ENCODE measurements at places on chromosomes 7 and 10.
A peak's percentile ranks its signal among the peaks of the same experiment; 100 is the strongest.

GRCh38 chr10:44116474-44116873, 268.4 kb downstream of the CXCL12 start:
- no peak for DNase-seq

DNA sequence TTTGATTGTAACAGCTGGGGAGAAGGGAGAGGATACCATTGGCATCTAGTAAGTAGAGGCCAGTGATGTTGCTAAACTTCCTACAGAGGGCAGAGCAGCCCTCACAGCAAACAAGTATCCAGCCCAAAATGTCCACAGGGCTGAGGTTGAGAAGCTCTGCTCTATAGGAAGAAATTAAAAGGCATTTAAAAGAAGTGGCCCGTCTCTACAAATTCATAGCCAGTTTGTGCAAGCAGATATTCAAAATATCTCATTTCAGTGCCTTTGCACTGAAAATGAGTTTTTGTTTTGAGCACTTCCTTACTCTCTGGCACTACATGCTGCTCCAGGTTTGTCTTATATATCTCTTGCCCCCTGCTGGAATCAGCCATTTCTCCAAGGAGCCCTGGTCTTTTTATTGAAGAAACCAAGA, 330.0 kb downstream of the BBS9 start:
- no peak for DNase-seq

DNA sequence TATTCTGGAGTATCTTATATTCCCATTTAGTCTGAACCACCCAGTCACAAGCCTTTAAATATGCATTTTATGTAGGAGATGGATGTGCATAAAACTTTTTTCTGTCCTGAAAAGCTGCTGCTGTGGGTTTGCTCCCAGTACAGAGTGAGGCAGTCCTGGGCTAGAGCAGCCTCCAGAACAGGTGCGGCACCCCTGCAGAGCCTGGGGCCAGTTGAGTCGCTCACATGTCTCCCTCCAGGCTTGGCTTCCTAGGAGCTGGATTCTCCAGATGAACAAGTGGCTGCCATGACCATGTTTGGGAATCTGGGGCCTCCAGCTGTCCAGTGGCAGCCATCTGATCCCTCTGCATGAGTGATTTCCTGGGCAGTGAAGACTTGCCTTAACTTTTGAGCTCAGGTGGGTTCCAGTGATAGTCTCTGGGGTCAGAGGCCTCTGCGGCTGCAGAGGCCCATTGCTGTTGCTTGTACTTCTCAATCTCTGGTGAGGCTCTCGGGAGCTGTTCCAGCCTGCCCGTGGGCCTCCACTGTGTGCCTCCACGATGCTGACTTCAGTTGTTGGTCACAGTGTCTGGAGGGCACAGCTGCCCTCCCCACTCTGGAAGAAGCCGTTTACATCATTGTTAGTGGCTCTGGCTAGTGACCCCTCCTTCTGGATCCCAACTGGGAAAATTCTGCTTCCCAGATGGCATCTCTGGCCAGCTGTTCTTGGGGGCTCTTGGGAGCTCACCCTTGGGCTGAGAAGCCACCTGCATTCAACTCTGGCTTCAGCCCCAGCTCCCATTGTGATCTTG, 120.4 kb downstream of the EMX2 start:
- DNase-seq, result no peak

DNA sequence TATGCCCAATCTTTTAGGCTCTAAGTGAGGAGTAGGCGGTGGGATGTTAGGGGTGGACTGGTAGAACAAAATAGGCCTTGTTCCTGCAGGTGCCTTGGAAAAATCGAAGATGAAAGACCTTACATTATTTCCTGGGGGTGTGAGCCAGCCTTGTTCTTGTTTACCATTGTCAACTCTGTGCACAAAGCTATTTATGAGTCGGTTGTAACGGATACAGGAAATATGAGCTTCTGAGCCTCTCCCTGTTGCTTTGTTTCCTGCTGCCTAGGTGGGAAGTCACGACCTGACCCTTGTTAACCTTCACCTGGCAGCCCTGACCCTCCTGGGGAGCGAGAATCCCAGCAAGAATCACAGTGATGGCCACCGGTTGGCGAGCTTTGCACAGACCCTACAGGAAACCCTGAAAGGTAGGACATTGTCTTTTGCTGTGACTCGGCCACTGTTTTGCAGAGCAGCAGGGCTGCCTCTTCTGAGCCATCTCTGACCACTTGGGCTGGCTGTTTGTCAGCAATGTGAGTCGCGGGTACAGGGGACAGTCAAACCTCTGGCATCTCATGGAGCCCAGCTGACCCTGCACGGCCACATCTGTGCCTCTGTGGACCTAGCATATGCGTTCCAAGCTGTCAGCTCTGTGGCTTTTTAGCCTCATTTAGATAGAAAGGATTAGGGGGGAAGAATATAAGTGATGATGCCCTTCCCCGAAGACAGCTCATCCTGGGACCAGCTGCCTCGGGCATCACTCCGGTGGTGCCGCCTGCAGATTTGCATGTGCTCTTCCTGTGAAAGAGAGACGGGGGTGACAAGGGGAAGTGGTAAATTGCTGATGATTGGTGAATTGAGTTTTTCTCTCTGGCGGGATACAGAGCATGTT, 102.1 kb upstream of the ANLN start:
- peak; percentile 23 for DNase-seq

GRCh38 chr10:46106410-46107255, 60.6 kb upstream of the MSMB start:
- peak; percentile 47 for DNase-seq

GRCh38 chr7:47329320-47329926, 252.5 kb downstream of the TNS3 start:
- DNase-seq, result no peak

DNA sequence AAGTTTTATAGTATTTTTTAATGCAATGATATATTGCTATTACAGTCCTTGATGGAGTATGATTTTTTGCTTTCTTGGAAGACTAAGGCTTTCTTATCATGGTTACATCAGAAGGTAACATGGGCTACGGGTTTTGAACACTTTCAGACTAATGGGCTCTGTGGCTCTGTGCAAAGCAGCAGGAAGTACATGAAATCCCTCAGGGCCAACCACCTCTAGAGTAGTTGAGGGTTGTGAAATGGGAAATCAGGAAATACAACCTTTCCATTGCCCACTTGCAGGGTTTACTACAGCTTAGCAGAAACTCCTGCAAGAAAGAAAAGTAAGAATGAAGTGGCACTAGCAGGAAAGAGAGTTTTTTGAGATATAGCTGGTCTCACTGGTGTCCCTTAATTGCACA, 853.5 kb downstream of the KCNMA1 start:
- DNase-seq, result no peak

DNA sequence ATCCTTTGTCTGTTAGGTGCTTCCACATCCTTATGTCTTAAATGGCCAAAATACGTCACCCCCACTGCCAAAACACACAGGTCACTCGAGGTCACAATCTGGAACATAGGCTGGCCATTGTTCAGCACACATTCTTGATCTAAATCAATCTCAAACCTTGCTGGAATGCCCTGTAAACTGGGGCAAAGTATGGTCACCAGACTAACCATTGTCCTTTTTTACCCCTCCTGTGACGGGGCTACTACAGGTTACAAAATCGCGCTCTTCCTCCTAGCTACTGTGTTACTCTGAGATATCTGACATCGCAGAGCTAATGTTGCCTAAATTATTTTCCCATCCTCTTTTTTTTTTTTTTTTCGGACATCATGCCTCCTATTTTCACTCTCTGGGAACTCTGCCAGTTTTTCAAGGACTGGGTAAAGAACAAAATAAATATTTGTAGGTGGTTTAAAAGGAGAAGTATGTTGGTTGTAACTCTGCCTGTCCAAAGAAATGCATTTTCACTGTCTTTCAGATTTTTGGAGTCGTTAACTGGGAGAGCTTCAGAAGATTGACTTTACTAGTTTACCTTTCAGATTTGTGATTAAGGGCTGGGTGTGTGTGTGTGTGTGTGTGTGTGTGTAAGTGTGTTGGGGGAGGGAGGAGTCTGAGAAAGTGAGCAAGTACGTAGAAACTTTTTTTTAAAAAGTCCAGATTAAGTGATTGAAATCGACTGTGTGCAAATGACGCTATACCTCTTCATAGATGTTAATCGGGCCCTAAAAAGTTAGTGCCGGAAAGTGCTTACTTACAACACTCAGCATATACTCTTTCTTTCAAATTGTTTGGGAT, 942 bp upstream of the KIAA1217 start:
- no peak for DNase-seq

- DNase-seq, result no peak
Measured at GRCh38 chr7:72268796-72269195, 143.3 kb downstream of the CALN1 start.

GRCh38 chr7:157432957-157433576, 96.3 kb downstream of the DNAJB6 start:
- peak; percentile 58 for DNase-seq

DNA sequence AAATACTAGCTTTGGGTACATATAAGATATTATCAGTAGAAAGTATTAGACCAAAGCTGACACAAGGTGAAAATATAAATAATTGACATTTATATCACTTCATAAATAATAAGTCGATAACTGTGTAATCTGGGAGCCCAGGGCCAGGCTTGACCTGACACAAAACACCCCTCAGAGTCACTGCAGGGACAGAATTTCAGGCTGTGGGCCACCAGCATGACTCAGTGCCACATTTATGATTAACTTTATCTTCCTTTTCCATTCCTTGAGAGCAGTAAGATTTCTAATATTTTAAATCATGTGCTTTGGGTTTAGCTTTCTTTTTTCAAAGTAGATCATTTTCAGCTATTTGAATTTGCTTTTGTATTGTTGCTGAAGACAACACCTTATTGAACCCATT, 102.9 kb upstream of the NFE2L3 start:
- DNase-seq, result no peak

- DNase-seq, result no peak
Measured at GRCh38 chr7:30159698-30160143, 24.9 kb downstream of the MTURN start.

DNA sequence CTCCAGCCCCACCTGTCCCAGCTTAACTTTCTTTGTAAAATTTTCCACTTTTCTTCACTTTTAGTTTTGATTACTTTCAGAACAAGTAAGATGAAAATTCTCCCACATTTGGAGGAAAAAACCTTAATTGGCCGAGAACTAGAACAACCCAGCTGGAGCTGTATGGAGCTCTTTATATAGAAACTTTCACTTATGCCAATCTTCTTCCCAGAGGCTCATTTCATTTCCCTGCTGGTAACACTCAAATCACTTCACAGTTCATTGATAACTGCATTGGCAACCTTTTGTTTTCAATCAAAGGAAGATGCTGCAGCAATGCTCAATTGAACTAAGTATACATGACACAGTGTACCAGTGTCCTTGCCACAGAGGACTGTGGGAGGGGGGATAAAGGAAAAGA, 176.2 kb upstream of the NOBOX start:
- no peak for DNase-seq

DNA sequence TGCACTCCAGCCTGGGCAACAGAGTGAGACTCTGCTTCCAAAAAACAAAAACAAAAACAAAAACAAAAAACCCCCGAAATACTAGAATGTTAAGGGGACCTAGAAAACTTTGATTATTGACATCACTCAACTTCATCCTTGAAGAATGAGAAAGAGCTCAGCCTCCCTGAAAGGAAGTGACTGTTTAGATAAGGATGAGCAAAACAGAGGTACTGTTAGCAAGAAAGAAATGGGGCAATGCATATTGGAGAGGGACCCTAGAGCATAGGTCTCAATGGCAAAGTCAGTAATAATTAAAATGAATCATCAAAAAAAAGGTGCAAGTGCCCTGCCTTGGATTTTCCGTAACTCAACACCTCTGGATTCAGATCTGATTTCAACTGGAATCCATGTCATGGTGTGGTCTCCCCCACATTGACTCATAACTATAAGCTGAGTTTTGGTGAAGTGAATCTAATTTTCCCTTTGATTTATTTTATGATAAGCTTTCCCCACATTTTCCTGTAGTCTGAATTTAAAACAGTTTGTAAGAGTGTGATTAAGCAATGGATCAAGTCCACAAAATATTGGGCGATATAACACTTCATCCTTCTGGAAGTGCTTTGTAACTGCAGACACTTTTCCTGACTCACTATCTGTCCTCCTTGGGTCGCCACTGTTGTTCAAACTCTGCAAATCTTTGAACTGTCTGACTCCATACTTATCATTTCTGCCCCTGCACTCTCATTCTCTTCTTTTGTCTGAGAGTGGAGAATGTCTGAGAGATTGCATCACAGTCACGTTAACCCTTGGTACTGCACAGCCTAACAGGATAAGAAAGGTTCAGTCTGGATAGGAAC, 224.8 kb upstream of the LYZL1 start:
- DNase-seq, result no peak

DNA sequence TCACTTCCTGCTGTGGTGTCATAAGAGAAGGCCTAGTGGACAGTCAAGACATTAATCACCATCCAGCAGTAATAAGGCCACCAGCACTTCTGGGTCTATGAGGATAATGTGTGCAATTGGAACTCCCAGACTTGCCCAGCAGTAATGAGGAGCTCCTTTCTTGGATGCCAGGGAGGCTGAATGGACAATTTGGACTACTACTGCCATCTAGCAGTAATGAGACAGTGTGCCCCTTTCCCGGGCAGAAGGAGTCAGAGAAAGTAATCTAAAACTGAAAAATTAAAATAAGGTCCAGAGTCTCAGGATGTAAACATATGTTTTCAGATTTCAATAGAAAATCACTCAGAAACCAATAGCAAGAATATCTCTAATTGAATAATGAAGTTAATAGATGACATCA, 400.4 kb downstream of the CDC14C start:
- DNase-seq, result no peak

DNA sequence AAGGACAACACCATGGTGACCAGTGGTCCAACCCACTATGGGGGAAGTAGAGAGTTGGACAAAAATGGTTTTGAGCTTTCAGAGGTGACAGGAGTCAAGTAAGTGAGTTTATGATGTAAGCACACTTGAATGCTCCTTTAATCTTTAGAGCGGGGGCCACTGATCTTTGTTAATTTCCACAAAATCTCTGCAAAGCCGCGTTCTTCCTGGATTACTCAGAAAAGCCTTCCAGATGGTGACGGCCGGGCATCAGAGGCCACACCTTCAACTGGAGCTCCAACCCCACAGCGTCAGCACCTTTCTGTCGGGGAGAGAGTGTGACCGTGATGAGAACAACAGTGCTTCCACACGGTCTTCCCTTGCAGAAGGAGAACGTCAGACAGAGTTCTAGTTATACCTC, 35.2 kb upstream of the KLF6 start:
- DNase-seq, result no peak

- peak; percentile 85 for DNase-seq
Measured at GRCh38 chr10:62779487-62780248, 24.9 kb upstream of the ADO start.

DNA sequence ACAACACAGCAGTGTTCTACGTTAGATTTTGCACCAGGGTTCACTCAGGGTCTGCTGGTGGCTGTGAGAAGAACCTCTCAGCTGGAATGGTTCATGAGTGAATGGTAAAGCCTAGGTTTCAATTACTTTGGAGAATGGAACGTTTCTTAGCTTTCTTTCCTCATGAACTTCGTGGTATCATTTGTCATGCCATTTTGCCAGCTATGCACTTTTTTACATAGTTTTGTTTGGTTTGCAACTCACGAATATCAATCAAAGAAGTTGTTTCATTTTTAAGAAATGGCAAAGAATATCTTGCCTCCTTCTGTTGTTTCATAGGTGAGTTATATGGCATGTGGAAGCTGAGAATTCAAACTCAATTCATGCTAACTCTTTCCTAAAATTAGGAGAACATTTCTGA, 34.1 kb upstream of the RAB11FIP2 start:
- DNase-seq, result no peak

GRCh38 chr10:70331486-70332268, 47.9 kb upstream of the NPFFR1 start:
- DNase-seq, result no peak

GRCh38 chr7:69868921-69869320, 270.6 kb downstream of the AUTS2 start:
- DNase-seq, result no peak

- DNase-seq, result no peak
Measured at GRCh38 chr10:61869774-61870525, 31.5 kb upstream of the ARID5B start.

- DNase-seq, result no peak
Measured at GRCh38 chr7:50296799-50297198, 7.7 kb upstream of the IKZF1 start.
